ENCODE measurements at places on chromosomes 13 and 19. TPM values are rescaled to one million over a fixed set of nuclear protein-coding genes. Genes with fewer than 3 reads are reported as not detected.

Gene TMPRSS9
- not detected for polyA plus RNA-seq

Gene C13orf42
- not detected for polyA plus RNA-seq

Gene C19orf81
- polyA plus RNA-seq = not detected

Gene DNAAF3
- not detected for polyA plus RNA-seq

Gene KCNK6
- 0.79 TPM for polyA plus RNA-seq

Gene N4BP2L1
- 97.8 TPM for polyA plus RNA-seq

Gene C19orf38
- 2.4 TPM for polyA plus RNA-seq

Gene GIPR
- not detected for polyA plus RNA-seq

Data from naive B cell (primary cell).